ENCODE measurements at places on chromosomes 4 and X.

- DNase-seq = no peak
Observed at GRCh38 chrX:69161371-69161770, 3.9 kb downstream of the PJA1 start.

GRCh38 chr4:56786955-56787354 is 34.5 kb downstream of the SPINK2 start:
- no peak for DNase-seq

- no peak for DNase-seq
Observed at GRCh38 chrX:134821370-134821769, 163.1 kb upstream of the PLAC1 start.

- DNase-seq = peak; percentile 7
Observed at GRCh38 chr4:38860788-38861424, 4.3 kb upstream of the TLR6 start.

DNA sequence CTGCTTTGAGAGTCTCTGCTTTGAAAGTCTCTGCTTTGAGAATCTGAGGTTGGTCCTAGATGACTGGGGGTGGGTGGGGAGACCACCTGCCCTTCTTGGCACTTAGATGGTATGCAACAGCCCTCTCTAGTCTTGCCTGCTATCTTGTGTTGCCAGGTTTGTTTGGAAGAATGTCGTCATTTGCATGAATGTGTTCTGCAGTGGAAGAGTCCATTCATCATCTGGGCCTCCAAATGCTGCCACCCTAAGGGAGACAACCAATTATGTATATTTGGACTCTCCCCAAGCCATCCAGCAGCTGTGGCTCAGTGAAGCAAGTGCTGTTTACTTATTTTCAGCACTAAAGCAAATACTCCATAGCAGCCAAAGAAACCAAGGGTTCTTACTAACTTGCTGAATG is 44.6 kb upstream of the TRPC5OS start:
- DNase-seq = no peak

Measured in stimulated activated CD8-positive, alpha-beta memory T cell treated with anti-CD3 and anti-CD28 coated beads, Interleukin-7, amount 100 ng/mL, for 24 hours (primary cell).